ENCODE measurements at places on chromosomes 3 and 15.

DNA sequence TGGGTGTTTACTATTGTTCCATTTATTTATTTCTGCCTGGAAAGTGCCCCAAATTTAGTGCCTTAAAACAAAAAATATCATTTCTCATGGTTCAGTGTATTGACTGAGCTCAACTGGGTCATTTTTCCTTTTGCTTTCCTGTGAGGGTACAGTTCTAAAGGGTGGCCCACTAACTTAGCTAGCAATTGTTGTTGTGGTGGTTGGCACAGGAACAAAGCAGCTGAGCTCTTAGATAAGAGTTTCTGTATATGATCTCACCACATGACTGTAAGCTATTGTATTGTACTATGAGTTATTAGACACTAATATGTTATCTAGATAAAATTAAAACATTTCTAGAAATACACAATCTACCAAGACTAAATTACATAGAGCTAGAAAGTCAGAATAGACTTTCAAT lies 1283.7 kb downstream of the OTOL1 start:
- no peak for DNase-seq

- no peak for DNase-seq
These were observed 12.4 kb upstream of the CD47 start for GRCh38 chr3:108103040-108103751.

GRCh38 chr3:108849075-108849474 lies 26.5 kb downstream of the TRAT1 start:
- no peak for DNase-seq

- DNase-seq: no peak
These were observed 484.2 kb downstream of the MECOM start for GRCh38 chr3:169179321-169179720.
